Motor neuron (in vitro differentiated cells): ENCODE measurements at places on chromosomes 1 and 21.
A peak's percentile ranks its signal among the peaks of the same experiment; 100 is the strongest.

DNA sequence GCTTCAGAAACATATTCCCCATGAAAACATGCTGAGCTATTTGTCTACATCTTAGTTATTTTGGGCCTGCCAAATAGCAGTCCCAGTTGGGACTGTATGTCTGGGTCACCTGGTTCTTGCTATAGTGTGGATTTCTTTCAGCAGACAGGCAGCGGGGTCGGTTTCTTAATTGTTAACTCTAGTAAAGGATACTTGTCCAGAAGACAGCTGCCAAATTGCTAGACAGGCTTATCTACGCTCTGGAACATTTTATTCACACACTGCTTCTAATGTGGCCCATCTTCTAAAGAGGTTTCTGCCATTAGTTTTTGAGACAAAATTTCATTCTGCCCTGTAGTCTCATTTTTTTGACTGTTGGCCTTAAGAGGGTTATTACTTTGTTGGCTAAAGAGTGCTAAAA is 217.9 kb downstream of the RWDD3 start:
- no peak for ATAC-seq

DNA sequence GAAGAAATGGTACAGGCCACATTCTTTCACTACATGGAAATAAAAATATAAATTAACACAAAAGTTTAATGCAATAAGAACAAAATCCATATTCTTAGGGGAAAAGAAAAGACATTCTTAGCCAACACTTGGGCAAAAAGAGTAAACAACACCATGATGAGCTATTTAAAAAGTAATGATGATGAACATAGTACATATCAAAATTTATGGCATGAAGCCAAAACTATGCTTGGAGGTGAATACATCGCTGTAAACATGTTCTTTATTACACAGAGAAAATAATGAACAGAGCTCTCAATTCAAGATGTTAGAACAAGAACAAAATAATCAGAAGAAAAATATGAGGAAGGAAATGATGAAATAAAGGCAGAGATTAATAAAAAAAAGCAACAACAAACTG is 158.2 kb downstream of the ZSCAN20 start:
- no peak for ATAC-seq

DNA sequence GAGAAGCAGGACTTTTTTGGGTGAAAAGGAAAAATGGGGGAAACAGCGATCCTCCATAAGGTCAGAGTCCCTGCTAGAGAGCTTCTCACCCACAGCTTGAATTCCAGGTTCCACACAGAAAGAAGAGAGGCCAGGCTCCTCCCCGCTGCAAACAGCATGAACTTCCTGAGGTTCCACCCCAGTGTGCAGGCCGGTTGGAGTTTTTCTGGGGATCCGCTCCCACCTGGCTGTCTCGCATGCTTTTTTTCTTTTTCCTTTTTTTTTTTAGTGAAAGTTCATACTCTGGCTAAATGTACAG is 595.1 kb upstream of the ZP4 start:
- peak; percentile 47 for ATAC-seq

GRCh38 chr1:156160743-156161171 is 7.4 kb downstream of the SEMA4A start:
- ATAC-seq: peak; percentile 82
